ENCODE measurements at places on chromosomes 7 and 10. TPM values are rescaled to one million over a fixed set of nuclear protein-coding genes. Genes with fewer than 3 reads are reported as not detected.

- peak; percentile 11 for DNase-seq
Measured at GRCh38 chr7:118185163-118185860, 1.3 kb downstream of the LSM8 start.

GRCh38 chr7:34198231-34198641 is 292.9 kb downstream of the BMPER start:
- no peak for DNase-seq

- DNase-seq, result no peak
Measured at GRCh38 chr7:31788445-31788844, 101.4 kb downstream of the PPP1R17 start.

DNA sequence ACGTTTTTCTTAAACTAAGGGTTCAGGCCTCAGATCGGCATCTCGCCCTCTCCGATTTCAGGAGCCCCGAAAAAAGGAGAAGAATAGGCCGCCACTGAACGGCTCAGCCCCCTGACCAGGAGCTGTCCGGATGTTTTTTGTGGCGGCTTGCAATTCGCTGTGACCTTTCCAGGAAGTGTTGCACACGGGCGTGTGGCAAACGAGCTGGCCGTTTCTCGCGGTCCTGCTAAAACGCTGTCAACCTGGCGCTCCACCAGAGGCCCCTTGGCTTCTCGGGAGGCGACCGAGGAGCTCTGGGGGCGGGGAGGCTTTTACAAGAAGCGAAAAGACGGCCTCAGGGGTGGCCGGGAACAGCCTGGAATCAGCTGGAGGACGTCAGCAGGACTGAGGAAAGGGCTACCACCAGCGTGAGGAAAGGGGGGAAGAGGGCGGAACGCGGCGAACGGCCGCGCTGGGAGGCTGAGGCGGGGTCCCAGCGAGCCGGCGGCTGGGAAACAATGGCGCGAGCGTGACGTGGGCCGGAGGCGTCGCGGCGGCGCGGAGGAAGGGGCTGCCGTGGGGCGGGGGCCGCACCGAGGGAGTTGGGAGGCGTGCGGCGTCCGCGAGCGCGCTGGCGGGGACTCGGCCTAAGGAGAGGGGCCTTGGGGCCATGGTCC is 493 bp downstream of the NT5C2 start:
- peak; percentile 90 for DNase-seq

- DNase-seq, result no peak
Measured at GRCh38 chr10:87930934-87931835, 67.8 kb downstream of the PTEN start.

DNA sequence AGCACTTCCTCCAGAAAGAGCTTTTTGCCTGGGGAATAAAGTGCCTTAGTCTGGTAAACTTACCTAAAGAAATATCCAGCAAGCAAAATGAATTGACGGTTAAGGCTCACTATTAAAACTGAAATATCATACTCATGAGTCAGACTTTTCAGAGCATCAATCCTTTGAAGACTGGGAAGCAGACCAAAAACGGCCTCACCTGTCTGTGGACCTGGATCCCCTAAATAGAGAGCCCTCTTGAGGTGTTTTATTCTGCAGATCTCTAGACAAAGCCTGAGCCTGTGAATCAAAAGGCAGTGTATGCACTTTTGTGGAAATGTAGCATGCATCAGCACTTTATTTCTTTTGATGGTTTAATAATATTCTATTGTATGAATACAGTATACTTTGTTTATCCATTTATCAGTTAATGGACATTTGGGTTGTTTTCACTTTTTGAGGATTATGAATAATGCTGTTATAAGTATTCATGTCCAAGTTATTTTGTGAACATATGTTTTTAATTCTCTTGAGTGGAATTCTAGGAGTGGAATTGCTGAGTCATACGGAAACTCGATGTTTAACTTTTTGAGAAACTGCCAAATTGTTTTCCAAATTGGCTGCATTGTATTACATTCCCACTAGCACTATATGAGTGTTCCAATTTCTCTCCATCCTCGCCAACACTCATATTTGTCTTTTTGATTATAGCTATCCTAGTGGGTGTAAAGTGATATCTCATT is 449.0 kb upstream of the IGFBP3 start:
- no peak for DNase-seq

GRCh38 chr10:101028446-101029337 is 2.2 kb downstream of the PDZD7 start:
- peak; percentile 56 for DNase-seq

- DNase-seq, result no peak
Measured at GRCh38 chr7:47682874-47683273, 101.0 kb upstream of the TNS3 start.

DNA sequence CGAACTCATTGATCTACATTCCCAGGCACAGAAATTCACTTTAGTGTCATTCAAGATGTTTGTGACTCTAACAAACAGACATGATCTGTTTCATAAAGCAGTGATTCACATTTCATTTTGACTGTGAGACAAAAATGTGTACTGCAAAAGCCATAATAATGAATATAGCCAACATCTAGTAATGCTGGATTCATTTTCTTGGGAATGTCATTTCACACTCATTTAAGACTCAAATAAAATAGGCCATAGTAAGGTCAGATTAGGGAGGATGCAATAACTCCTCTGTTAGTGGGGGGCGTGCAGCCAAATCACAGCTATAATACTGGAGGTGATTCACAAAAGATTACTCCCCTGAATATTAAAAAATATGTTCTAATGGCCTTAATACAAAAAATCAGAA is 566.6 kb upstream of the ZWINT start:
- DNase-seq, result no peak

DNA sequence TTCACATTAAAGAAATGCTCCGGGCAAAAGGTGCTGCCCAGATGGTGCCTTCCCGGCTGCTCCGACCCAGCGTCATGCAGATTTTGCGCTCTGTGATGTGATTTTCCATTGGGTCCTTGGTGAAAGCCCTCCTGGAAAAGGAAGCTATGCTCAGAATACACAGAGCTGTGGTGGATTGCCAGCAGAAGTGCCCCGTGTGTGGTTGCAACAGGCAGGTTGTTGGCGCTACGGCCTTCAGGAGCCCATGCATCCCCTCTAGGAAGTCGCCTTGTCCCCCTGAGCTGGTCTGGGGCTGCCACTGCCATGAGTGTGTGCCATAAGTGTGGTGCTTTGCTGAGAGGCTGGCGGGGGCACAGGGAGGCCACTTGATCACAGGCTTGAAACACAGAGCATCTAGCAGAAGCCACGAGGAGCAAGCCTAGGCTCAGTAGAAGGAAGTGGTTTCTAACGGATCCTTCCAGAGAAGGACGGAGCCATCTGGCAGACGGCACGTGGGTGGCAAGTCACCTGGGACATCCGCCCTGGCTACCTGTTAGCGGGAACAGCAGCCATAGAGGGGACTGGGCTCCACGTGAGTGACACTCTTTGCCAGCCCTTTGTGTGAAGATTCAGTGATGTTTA is 210.9 kb downstream of the CUX1 start:
- no peak for DNase-seq

- no peak for DNase-seq
Measured at GRCh38 chr7:2737771-2738540, 50.0 kb downstream of the AMZ1 start.

DNA sequence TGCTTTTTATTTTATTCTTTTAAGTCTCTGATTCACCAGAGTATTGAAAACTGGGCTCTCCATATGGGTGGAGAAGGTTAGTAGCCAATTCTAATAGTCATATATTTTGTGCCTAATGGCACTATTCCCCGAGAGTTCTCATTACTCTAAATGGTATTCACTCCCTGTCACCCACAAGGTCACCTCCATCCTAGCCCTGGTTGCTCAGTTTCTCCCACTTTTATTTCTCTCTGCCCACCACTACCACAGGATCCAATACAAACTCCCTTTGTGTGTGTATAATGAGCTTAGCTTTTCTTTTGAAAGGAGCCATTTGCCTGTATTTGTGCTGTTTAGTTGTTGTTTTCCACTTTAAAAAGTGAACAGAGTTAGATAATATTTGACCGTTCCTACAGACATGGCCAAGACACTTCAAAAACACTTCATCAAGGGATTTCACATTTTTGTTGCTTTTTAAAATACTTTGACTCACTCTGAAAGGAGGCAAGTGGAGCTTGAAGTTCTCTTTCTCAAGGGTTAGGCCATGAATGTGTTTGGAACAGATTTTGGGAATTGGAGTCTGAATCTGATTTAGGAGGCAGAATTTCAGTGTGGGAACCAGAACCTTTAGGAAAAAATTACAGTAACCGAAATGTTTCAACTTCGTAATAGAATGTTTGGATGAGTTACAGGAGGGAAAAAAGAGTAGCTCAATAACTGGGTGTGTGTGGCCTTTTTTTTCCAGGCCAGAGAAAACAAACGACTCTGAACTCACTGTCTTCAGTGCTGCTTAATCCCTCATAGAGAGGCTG is 321.3 kb downstream of the BICC1 start:
- no peak for DNase-seq

GRCh38 chr10:59894114-59894513 is 12.2 kb downstream of the CCDC6 start:
- DNase-seq, result no peak

DNA sequence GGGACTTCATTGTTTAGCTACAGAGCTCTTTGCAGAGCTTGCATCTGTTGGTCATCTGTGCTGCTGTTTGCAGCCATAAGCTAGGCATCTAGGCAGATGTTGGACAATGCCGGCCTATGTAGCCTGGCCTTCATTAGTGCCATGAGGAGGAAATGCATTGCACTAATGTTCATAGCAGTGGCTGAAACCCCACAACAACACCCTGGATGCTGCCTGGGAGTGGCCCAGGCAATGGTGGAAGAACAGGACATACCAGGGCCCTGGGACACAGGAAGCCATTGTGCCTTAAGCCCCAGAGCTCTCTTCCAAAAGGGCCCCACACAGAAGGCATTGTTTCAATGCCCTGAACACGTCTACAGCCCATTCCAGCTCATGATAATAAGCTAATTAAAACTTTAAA is 131.5 kb upstream of the LYZL1 start:
- DNase-seq, result no peak

The BAIAP2L1 gene
- polyA plus RNA-seq, result 40.5 TPM

The DNAH11 gene
- polyA plus RNA-seq, result 0.33 TPM

The FAM241B gene
- polyA plus RNA-seq, result 6.7 TPM

The CALHM3 gene
- 0.13 TPM for polyA plus RNA-seq

The CYREN gene
- 26.6 TPM for polyA plus RNA-seq

The NCF1 gene
- 3.6 TPM for polyA plus RNA-seq
